Foreskin melanocyte (primary cell): ENCODE measurements at places on chromosomes 12 and 14.

DNA sequence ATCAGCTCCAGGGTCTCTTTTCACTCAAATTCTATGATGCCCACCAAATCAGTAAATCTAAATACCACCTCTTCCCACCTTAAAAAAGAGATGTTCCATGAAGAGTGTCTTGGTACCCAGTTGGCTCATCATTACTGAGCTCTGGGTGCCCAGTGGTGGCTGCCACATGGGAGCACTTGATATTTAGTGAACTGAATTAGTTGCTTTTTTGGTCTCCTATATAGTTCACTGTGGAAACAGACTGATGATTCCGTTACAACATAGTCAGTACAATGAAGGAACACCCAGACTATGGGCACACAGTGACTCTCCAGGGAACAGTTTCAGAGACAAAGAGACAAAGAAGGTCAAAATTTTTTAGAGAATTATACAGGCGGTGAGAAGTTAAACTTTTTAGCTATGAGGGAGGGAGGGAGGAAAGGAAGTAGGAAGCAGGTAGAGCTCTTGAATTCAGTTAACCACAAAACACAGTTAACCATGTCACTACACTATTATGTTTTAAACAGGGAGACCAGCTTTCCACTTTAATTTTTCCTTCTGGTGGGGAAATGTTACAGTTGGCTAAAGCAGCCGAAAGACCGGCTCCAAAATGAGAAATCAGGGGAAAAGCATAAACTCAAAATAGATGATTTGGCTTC is 14.6 kb upstream of the YY1 start:
- no peak for DNase-seq

GRCh38 chr12:57743769-57744168 is 1.1 kb upstream of the TSPAN31 start:
- DNase-seq = no peak

- DNase-seq = no peak
Measured at GRCh38 chr14:49919825-49920659, 27.2 kb downstream of the ARF6 start.

DNA sequence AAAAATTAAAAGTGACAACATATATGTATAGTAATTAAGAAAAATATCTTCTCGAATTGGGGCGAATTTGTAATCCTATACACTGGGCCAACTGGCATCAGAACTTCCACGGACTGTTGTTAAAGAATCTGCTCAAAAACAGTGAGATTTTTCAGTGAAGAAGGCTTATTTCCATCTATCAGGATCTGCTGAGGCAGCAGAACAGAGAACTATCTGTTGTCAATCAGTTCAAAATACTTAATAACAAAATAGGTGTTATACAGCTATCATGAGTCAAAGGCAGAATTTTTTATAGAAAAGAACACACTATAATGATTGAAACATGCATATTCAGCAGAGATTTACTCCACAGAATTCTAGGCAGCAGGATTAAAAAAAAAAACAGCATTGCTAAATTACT is 41.9 kb downstream of the IFNG-AS1 start:
- no peak for DNase-seq

DNA sequence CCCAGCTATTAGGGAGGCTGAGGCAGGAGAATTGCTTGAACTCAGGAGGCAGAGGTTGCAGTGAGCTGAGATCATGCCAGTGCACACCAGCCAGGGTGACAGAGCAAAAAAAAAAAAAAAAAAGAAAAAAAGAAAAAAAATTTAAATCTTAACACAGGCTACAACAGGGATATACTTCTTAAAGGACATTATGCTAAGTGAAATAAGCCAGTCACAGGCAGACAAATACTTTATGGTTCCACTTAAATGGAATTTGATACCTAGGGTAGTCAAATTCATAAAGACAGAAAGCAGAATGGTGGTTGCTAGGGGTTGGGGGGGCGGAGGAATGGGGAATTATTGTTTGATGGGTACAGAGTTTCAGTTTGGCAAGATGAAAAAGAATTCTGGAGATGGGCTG is 14.8 kb upstream of the PPTC7 start:
- DNase-seq = no peak

DNA sequence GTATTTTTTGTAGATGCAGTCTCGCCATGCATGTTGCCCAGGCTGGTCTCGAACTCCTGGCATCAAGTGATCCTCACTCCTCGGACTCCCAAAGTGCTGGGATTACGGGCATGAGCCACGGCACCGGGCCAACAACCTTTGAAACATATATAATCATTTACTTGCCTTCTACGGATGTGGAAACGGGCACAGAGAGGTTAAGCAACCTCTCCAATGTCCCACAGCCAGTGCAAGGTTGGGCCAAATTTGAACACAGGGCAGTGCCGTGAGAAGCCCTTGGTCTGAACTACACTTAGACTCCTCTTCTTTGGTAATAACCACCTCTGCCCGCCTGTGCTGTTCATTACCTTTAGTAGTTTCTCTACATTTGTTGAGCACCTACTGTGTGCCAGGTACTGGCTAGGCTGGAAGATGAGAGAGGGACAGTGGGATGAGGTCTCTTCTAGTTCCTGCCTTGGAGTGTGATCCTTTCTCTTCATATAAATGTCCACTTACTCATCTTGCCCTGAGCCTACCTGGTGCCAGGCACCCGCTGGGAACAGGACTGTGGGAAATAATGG is 2.2 kb downstream of the DDX54 start:
- no peak for DNase-seq

- no peak for DNase-seq
Measured at GRCh38 chr12:24890048-24890803, 58.7 kb downstream of the BCAT1 start.

DNA sequence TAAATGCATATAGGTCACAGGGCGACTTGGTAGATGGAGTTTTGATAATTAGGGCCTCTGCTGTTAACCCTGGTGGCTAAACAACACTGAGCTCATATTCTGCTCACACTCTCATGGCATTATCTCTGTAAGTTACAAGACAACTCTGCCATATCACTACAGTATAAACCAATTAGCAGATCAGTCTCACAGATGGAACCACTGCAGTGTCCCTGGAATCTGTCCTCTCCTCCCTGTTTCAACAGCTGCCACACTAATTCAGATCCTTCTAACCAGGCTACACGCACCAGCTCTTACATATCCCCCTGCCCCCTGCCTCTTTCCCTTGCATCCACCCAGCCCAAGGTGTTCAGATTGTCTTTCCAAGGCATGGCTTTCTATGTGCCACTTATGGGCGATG is 161.0 kb upstream of the RMST start:
- DNase-seq = no peak

DNA sequence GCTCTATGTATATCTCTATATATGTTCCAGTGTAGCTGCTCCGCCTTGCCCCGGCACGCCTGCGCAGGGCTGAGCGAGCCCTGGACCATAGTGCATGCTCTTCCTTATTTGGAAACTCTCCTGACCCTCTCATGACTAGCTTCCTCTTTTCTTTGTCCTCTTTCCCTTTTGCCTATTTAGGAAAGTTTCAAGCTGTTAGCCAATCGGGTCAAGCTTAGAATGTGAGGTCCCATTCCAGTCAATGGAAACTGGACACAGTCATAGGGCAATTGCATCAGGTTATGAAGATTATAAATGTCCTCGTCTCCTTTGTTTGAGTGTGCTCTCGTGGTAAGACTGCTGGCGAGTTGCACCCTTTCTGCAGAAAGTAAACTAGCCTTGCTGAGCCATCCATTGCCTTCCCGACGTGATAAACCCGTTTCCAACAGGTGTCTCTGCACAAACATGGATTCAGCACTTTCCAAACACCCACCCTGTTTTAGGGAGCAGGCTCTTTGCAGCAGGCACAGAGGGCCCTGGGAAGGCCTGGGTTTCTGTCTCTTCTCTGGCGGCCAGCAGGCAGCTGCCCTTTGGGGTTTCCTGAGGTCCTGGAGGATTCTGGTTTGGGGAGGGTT is 30.9 kb downstream of the CCDC92 start:
- DNase-seq = no peak

DNA sequence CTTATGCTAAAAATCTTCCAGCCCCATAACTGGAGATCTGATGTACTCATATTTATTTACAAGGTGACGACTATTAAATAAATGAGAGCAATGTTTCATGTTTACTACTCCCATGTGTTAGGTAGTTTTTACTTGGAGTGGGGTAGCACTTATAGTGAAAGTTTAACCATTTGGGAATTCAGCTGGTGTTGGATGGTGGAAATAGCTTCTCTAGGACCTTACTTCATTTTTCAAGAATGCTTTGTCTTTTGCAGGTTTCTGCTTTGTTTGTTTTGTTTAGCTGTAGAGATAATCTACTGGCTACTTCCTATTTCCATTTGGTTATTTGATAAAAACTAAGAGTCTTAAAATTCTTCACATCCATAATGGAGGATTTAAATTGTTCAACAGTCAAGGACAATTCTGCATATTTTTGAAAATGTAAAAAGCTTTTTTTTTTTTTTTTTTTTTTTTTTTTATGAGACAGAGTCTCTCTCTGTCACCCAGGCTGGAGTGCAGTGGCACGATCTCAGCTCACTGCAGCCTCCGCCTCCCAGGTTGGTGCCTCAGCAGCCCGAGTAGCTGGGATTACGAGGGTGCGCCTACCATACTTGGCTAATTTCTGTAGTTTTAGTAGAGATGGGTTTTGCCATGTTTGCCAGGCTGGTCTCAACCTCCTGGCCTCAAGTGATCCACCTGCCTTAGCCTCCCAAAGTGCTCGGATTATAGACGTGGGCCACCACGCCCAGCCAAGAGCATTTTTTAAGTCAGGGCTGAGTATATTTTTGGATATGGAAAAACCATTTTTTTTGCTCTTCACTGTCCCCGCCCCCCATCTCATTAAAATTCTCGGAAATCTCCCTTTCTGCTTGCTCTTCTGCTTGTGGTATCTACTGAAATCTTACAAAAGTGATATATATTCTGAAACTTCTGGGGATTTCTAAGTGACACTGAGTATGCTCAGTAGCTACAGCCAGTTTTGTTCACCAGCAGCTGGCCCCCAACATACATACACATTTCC is 1.4 kb upstream of the ABCD2 start:
- no peak for DNase-seq
